Activated CD4-positive, alpha-beta T cell treated with anti-CD3 and anti-CD28 coated beads, Interleukin-2, Interleukin-4, amounts not matched to agents 100 ng/mL and 50 ng/mL, durations not matched to agents 16 hours and 8 hours (primary cell): ENCODE measurements at places on chromosomes 6 and 20.
A peak's percentile ranks its signal among the peaks of the same experiment; 100 is the strongest.

DNA sequence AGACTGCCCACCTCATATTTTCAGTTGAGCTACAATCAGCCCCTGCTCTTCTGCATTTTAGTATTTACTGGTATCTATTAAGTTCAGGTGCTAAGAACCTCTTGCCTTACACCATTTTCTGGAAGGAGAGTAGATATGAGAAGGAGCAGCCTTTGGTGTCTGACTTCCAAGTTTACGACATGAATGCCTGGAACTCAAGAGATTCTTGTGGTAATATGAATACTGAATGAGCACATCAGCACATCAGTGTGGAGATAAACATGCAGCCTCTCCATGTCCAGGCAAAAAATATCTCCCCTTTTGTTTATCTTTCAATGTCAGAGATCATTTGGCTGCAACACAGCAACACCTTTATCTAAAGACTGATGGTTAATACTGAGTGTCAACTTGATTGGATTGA is 65.8 kb upstream of the THEMIS start:
- no peak for DNase-seq

DNA sequence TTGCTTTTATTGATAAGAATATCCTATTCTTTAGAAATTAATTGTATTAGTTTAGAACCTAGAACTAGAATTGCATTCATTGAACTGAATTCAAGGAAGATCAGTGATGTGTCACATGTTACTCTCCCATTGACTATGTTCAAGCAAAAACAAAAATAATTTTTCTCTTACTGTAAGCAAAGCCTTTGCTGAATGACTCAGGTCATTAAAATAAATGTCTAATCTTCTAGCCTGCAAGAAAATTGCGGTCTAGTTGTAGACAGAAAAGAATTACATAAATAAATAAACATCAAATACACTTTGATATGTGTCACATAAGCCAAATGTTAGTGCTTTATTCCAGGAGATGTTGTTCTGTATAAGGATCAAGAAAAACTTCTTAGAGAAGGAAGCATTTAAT is 387.9 kb downstream of the ADGRB3 start:
- DNase-seq, result no peak

GRCh38 chr20:4289875-4290274 is 274.5 kb upstream of the RNF24 start:
- DNase-seq, result no peak

DNA sequence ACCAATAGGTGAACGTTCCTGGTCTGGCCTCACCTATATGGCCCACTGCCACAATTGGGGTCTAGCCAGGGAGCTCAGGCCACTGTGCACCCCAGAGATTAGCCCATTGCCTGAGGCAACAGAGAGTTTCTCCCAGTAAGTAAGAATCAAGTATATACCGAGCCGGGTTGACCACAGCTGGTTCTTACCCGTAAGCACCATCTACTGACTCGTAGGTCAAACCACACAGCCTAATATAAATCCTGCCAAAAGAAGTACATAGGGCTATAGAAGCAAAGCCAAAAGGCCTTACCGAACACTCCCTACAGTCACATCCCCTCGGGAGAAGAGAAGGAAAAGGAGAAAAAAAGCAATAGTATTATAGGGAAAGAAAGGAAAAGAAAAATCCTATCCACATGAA is 463.6 kb upstream of the GJE1 start:
- DNase-seq, result no peak

DNA sequence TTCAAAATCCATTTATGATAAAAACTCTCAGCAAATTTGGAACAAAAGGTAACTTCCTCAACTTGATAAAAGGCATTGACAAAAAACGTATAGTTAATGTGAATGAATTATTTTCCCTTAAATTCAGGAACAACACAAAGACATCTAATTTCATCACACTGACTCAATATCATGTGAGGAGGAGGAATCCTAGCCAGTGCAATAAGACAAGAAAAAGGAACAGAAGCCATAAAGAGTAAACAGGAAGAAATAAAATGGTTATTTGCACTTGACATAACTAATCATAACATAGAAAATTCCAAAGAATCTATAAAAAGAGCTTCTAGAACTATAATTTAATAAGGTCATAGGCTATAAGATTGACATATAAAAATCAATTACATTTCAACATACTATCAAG is 31.4 kb downstream of the CHD6 start:
- DNase-seq, result no peak

- DNase-seq, result no peak
Measured at GRCh38 chr20:52001999-52002666, 189.4 kb downstream of the ZFP64 start.

DNA sequence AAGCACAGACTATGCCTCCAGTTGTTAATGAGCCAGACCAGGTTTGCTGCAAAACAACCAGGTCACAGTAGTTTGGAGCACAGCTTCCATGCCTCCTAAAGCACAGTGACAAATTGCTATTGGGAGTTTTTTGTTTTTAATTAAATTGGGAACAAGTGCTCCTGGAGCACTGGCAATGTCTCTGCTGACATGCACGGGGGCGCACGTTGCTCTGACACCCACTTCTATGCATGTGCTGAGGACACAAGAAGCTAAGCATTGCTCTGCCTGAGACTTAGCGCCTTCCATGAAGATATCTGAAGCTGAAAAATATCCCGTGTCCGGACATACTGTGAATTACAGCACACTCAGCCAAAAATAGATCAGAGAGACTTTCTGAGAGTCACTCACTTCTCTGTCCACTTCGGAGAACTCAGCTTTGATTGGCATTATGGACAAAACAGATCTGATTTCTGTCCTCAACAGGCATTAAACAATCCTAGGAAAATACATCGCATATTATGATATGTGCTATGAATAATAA is 18.6 kb upstream of the GGTLC1 start:
- DNase-seq, result no peak

GRCh38 chr6:111113336-111114086 is 26.2 kb downstream of the SLC16A10 start:
- DNase-seq, result peak; percentile 22

DNA sequence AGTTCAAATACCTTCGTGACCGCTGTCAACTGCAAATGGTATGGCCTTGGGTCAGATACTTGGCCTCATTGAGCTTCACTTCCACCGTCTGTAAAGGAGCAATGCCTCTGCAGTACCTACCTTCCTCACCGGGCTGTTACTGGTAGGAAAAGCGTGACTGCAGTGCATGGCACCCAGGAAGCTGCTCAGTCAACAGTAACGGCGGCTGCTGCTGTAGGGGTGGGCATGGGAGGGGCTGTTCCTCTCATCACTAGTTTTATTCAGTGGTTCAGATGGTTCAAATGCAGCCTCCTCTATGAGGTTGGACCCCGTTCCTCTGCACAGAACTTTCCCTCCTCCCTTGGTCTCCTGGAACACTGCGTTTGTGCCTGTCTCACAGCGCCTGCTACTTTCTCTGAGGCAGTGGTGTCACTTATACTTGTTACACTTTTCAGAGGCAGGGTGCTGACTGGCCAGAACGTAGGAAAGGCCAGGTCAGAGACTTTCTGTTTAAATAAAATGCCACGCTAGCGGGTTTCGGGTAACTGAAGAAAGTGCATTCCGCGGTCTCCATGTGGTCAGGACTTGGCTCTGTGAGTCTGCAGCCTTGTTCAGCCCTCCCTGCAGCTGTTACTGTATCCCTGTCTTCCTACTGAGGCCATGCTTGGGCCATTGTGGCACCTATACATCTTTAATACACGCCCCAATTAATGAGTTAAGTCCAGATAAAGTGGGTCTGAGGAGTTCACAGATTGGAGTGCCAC is 279.6 kb downstream of the NRN1 start:
- DNase-seq, result no peak

DNA sequence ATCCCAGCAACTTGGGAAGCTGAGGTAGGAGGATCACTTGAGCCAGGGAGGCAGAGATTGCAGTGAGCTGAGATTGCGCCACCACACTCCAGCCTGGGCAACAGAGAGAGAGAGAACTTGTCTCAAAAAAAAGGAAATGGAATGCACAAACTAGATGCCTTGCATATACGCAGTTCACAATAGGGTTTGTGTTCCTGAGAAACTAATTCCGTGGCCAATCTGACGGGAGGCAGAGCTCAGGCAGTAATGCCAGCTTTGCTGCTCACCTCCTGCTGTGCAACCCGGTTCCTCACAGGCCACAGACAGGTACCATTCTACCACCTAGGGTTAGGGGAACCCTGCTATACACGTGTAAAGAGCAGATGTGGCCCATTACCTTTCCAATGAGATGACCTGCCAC is 1.4 kb downstream of the CDK5RAP1 start:
- DNase-seq, result no peak

DNA sequence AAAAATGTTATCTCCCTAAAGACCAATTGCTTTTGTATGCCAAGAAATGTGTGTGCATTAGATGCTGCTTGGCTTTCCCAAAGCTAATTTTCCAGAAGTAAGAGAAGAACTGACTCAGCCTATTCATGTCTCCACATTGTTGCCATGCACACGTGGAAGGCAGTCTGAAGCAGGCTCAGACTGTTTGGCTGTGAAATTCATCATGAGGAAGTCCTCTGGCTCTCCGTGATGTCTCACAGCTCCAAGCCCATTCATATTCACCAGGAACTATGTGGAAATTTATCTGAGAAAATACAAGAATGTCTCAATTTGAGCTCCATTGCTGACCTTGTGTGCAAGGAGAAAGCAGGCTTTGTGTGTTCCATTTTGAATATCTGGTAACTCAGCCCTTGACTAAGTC is 1022.2 kb upstream of the GJE1 start:
- DNase-seq, result no peak

- DNase-seq, result peak; percentile 39
Measured at GRCh38 chr6:121055572-121056163, 278.6 kb downstream of the TBC1D32 start.

DNA sequence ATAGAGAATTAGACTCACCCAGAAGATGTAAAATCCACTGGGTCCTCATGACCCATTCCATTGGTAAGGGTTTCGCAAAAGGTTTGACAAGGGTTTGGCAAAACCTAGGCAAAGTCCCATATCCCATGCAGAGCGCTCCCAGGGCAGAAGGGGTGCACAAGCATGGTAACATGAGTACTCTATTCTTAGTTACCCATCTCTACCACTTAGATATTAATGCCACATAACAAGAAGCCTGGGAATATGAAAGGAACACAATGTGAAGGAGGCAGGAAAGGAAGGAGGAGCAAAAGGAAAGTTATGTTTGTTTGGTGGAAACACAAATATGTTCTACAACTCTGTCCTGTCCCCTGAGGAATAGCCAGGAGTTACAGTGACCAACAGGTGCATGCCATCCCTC is 163.1 kb downstream of the FAXC start:
- no peak for DNase-seq

DNA sequence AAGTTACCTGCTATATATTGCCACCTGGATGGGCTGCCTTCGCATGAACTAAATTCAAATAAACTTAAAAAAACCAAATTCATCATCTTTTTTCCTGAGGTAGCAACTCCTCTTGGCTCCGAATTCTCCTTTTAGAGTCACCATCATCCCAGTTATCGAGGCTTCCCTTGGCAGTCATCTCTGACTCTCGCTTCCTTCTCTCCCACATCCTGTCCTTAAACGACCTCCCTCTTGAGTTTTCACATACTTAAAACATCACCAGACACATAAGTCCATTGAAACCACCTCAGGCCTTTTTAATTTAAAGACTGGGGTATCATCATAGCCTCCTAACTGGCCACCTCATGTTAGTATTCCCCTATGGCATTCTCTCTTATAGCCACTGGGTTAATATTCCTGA is 296.1 kb upstream of the FLRT3 start:
- no peak for DNase-seq
